Stimulated activated CD4-positive, alpha-beta T cell treated with anti-CD3 and anti-CD28 coated beads, TNF-alpha, amount 100 ng/mL, for 24 hours (primary cell): ENCODE measurements at places on chromosomes 13 and 19.

DNA sequence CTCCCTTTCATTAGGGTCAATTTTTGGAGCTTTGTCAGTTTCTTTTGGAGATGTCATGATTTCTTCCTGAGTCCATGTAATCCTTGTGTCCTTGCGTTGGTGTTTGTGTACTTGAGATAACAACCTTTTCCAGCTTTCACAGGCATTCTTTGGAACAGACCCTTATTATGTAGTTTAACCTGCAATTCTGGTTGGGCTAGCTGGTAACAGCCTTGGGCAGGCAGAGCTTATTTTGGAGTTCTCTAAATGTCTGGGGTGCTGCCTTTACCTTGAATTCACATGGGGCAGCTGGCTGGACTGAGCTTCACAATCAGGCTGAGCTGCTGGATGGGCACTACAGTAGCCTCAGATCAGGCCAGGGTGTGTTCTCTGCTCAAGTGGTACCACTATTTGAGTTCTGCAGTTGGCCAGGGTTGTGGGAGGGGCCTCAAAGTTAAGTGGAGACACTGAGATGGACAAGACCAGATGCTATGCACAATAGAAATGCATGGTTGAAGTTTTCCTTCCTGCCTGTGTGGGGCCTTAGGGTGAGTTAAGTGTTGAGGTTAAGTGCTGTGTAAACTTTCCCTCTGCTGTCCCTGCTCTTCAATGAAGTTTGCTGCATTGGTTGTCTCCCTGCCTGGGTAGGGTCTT is 277.3 kb downstream of the ATP8A2 start:
- no peak for DNase-seq

- no peak for DNase-seq
Measured at GRCh38 chr13:50401049-50401505, 385.8 kb downstream of the KCNRG start.

- no peak for DNase-seq
Measured at GRCh38 chr13:61695147-61695546, 279.5 kb upstream of the PCDH20 start.

- no peak for DNase-seq
Measured at GRCh38 chr13:29427937-29428309, 167.6 kb downstream of the SLC7A1 start.

DNA sequence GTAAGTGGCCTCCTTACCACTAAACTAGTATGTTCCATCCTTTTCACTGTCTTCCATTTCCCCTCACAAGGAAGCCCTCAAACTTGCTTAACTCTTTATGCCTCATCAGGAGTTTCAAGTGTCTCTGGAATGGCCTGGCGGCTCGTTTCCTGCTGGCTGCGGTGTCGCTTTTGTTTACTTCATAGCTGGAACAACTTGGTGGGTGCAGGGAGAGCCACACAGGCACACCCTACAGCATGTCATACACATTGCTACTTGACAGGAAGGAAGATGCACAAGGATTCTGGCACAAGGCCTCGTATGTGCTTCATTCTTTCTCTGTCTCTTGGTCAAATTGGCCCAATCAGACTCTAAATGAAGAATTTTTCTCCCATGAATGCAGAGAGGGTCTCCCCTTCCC is 488.3 kb downstream of the FOXO1 start:
- DNase-seq: peak; percentile 10

GRCh38 chr19:15303105-15303780 is 29.1 kb downstream of the BRD4 start:
- DNase-seq: no peak

DNA sequence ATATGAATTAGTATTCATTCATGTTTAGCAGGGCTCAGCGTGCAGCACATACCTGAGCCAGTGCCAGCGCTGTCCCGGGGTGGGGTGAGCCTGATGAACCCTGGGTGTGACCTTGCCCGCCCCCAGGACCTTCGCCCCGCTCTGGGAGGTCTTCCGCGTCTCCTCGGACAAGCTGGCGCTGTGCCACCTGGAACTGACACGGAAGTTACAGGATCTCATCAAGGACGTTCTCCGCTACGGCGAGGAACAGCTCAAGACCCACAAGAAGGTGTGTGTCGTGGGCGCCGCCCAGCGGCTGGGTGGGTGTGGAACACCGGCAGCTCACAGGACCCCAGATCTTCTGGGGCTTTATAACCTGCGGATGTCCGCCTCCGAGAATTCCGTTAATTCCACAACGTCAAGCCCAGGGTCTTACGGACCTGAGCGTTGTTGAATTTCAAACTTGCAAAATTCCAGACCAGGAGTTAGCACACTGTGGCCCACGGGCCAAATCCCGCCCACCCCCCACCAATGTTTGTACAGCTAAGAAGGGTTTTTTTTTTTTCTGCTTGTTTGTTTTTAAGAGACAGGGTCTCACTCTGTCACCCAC is 15.4 kb downstream of the FCHO1 start:
- no peak for DNase-seq

- DNase-seq: no peak
Measured at GRCh38 chr13:107834281-107834680, 381.1 kb downstream of the LIG4 start.

DNA sequence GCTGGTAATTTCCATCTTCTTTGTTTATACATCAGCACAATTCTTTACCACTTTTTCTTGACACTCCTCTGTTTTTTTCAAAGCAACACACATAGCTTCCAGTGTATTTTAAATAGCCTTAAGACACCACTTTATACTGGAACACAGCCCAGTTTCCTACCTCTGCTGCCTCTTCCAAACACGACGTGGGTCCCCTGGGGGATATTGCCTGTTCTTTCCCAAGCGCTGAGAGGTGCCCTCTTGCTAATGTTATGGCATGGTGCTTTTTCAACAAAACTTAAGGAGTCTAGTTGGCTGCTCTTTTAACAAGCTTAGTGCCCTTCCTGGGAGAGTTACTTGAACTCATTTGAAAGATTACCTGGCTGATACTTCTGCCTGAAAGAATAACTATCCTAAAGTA is 112.7 kb downstream of the OLFM4 start:
- DNase-seq: no peak

DNA sequence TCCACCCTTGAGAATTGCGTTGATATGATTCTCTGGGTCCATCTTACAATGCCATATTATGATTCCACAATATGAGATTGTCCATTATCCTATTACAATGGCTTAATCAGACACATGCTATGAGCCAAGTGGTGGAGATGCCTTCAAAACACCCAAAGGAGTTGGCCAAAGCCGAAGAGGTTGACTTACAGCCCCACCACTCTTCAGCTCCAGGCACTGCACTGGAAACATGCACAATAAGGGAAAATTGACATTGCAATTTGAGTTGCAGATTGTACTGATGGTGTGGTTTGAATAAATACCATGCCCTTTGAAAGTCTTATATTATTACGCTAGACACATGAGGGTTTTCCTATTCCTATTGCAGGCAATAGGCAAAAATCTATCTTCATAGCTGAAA is 75.4 kb upstream of the TNFSF11 start:
- DNase-seq: no peak

GRCh38 chr13:34970961-34971360 is 28.9 kb downstream of the NBEA start:
- no peak for DNase-seq

- DNase-seq: no peak
Measured at GRCh38 chr19:40719414-40719894, 2.5 kb downstream of the ITPKC start.

DNA sequence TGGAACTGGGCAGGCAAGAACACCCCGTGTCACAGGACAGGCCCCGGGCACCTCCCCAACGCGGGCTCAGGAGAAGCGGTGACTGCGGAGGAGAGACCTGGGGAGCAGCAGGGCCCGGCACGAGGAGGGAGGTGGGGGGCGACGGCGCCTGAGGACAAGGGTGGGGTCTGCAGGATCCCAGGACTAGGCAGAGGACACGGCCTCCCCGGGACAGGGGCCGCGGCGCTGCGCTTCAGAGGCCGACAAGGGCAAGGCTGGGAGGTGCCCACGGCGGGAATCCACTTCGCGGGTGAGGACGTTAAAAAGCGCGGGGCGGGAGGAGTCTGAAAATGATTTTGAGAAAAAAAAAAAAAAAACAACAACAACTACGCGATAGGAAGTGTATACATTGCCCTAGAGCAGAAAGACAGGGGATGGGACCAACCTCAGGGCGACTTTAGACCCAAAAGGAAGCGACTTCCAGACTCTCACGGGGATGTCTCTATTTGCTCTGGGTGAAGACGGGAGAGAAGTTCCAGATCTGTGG is 44.9 kb downstream of the ZNF611 start:
- peak; percentile 12 for DNase-seq

DNA sequence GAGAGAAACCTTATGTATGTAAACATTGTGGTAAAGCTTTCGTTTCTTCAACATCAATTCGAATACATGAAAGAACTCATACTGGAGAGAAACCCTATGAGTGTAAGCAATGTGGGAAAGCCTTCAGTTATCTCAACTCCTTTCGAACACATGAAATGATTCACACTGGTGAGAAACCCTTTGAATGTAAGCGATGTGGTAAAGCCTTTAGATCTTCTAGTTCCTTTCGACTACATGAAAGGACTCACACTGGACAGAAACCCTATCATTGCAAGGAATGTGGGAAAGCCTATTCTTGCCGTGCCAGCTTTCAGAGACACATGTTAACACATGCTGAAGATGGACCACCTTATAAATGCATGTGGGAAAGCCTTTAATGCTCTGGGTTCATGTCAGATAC is 24.7 kb downstream of the ZNF136 start:
- no peak for DNase-seq

GRCh38 chr13:98687319-98687718 is 65.2 kb downstream of the SLC15A1 start:
- no peak for DNase-seq

GRCh38 chr13:29956853-29957252 is 106.4 kb upstream of the UBL3 start:
- DNase-seq: no peak

DNA sequence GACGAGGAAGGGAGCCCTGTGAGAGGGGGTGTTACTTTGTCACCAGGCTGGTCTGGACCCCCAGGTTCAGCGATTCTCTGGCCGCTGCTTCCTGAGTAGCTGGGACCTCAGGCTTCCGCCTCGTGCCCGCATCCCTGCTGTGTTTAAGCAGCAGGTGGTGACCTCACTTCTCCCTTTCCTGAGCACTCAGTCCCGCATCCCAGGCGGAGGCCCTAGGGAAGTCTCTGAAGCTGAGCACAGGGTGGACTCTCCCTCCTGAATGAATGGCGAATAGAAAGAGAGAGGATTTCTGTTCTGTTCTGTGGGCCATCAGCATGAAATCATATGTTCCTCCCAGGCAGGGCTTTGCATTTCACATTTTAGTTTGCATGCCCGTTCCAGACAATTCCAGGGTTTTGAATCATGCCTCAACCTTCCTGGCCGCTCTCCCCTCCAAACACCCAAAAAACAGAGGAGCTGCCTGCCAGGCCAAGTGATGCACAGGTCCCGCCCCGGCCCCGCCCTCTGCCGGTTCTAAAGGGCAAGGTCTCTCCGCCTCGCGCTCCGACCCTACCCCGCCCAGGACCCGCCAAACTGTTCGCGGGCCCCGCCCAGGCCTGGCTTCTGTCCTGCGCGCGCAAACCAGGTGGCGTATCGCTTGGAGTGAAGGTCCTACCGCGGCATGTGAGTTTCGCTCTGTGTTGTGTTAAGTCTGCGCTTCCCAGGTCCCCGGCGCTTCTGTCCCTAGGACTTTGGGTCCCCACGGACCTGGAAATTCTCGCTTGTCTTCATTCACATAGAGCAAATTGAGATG is 35.1 kb upstream of the ZNF808 start:
- no peak for DNase-seq

DNA sequence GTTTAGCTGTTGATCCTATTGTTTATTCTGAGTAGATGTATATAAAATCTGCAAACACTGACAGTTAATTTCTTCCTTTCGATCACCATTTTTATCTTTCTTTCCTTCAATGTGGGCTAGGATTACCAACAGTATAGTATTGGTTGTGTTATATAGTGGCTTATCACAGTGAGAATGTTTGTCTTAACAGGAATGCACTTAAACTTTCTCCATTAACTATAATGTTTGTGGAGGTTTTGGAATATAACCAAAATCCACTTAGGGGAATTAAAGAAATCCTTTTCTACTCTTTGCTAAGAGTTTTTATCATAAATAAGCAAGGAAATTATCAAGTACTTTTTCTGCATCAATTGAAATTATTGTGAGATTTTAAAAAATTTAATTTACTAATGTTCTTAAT is 244.6 kb downstream of the LACC1 start:
- no peak for DNase-seq

DNA sequence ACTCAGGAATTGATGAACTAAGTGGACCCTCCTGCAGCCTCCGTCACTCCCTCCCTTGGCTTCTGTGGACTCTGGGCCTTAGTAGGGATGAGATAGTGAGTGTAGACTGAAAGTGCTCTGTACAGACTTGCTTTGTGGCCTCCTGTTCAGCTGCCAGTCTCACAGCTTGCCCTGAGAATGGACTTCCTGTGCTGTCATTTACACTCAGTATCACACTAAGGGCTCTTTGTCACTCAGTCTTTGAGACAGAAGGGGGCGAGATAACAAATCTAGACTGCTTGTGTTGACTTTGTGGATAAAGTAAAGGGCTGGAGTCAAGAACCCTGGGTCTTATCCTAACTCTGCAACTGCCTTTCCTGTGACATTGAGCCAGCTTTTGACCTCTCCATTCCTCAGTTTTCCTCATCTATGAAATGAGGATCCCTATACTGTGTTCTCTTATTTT is 21.0 kb upstream of the SPRY2 start:
- no peak for DNase-seq

GRCh38 chr13:104318121-104318520 is 1251.9 kb upstream of the SLC10A2 start:
- DNase-seq: no peak

- DNase-seq: no peak
Measured at GRCh38 chr13:78655906-78656305, 3.0 kb downstream of the OBI1 start.

DNA sequence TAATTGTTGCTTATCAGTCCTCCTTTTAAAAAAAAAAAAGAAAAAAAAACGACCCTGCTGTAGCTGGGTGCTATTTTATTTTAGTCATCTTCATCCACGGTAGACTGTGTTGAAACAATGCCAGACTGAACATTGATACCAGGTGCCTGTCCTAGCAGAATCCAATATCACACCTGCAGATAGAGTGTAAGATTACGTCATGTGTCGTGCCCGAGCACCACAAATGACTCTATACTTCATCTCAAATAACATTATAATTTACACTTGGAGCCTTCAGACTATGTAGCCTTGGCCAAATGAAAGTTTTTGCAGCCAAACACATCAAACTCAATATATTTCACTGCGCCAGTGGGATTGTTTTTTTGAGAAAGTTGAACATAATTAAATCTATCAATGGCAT is 410.6 kb downstream of the FGF9 start:
- DNase-seq: no peak

GRCh38 chr13:44236370-44236769 is 137.3 kb upstream of the SERP2 start:
- no peak for DNase-seq

DNA sequence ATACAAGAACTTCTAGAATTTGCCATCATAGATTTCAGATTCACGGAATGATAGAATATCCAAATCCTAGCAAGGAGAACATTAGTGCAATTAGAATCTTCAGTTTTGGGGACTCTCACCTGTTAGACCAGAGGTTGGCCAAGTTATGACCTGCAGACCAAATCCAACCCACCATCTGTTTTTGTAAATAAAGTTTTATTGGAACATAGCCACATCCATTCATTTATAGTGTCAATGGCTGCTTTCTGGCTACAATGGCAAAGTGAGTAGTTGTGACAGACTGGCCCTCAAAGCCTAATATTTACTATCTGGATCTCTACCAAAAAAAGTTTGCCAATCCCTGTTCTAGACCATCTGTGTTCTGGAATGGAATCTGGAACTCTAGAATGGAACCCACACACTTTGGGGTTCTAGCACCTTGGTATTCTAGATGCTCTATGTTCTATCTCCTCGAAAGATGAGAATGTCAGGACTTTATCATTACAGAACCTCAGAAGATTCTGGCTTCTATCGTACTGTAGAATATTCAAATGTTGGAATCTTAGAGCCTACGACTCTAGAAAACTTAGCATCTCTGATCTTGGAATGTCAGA is 2.5 kb downstream of the KPTN start:
- no peak for DNase-seq
